ENCODE measurements at places on chromosomes 6 and 20.

- DNase-seq = no peak
Observed at GRCh38 chr6:167127785-167128531, 5.1 kb downstream of the CCR6 start.

DNA sequence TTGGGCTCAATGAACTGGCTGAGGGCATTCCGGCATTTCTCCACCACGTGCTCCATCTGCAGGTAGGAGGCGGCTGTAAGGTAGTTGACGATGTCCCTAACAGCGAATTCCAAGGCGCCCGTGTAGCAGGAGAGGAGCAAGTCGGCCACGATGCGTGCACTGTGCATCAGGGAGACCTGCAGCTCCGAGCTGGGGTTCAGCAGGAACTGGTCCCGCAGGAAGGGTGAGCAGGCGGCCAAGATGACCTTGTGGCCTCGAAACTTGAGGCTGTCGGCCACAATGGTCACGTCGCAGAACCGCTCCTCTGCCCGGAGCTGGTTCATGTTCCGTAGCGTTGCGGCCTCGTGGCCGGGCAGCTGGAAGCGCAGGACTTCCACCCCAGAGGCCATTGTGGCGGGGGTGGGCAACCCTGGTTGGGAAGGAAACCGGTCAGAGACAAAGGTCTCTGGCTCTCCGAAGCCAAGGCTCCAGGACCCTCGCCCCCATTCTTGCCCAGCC, 920 bp downstream of the ZBTB12 start:
- DNase-seq = no peak

DNA sequence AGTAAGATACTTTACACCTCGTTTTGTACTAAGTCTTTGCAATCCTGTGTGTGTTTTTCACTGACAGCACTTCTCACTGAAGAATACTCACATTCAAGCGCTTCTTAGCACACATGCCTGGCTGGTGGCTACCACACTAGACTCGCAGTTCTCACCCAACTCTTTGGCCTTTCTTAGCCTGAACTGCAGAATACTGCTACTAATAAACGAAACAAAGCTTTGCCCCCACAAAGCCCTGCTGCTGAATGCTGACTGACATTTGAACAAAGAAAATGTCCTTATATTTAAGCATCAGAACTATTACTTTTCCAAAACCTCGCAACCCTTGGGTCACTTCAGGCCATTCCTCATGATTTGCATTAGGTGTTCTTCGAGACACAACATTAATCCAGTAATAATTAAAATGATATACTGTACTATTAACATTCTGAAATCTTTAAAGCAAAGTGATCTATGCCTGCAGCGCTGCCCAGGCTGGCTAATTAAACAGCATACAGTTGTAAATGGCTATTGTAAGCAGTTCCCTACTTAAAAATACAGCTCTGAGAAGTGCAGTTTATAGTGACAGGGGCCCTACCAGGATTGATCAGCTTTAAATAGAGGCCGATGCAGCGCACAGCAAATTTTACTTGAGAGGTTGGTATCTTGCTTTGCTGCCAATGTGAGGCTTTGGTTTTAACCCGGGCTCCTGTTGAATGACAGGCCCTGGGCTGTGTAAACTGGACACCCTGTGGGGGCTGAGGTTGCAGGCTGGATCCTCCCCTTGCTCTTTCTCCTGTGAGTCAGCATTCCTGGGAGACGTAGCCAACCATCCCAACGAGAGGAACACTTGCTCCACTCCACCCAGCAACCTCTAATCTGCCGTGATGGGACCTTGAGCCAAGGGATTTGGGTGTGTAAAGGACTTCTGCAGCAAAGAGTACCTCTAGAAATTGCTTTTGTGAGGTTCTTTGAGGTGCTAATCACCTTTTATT, 899.0 kb downstream of the TFAP2A start:
- peak; percentile 97 for DNase-seq

DNA sequence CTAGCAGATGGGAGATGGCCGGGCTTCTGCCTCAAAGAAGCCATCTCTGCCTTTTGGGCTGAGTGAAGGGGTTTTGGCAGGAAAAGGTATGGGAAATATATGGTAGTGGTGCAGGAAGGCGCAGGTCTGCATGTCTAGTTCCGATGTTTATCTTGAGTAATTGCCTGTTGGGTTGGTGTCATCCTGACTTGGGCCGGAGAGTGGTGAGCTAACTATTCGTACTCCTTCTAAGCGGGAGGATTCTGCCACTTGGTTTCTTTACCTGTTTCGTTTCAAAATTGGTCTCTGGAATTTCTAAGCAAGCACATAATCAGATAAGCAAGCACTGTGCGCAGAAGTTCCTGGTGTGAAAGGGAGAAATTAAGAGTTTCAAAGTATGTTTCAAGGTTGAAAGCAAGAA, 229.6 kb downstream of the SAMD5 start:
- no peak for DNase-seq

GRCh38 chr6:3229566-3230178, 2.2 kb upstream of the TUBB2B start:
- DNase-seq = no peak

GRCh38 chr6:152571089-152571488, 66.1 kb downstream of the SYNE1 start:
- DNase-seq = no peak

GRCh38 chr6:138563650-138564049, 64.4 kb upstream of the NHSL1 start:
- DNase-seq = peak; percentile 51

DNA sequence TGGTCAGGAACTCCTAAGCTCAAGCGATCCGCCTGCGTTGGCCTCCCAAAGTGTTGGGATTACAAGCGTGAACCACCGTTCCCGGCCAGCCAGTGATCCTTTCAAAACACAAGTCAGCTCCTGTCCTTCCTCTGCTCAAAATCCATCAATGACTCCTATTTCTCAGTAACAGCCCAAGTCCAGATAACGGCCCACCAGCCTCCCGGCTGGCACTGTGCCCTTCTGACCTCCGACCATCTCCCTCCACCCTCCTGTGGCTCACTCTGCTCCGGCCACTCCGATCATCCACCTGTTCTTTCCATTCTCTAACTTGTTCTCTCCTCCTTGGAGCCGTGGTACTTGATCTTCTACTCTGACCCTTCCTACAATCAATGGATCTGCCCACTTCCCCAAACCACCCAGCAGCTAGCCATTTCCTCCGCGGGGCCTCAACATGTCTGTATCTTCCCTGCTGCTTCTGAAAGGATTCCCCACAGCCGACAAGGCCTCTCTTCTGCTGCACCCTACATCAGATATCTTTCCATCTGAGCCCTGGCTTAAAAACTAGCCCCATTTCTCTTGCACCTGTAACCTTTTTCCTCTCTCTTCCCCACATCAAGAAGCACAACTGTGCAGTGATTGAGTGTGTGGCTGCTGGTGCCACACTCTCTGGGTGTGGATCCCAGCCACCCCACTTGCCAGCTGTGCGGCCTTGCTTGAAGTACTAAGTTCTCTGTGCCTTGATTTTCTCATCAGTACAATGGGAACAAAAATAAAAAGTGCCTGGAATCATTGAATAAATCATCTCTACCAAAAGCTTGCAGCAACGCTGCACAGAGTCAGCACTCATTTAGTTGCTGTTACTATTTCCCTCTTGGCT, 6.1 kb upstream of the ZMYND8 start:
- no peak for DNase-seq

- DNase-seq = no peak
Observed at GRCh38 chr20:3471397-3472021, 691 bp downstream of the ATRN start.

GRCh38 chr6:70551566-70551965, 15.2 kb upstream of the SDHAF4 start:
- no peak for DNase-seq

DNA sequence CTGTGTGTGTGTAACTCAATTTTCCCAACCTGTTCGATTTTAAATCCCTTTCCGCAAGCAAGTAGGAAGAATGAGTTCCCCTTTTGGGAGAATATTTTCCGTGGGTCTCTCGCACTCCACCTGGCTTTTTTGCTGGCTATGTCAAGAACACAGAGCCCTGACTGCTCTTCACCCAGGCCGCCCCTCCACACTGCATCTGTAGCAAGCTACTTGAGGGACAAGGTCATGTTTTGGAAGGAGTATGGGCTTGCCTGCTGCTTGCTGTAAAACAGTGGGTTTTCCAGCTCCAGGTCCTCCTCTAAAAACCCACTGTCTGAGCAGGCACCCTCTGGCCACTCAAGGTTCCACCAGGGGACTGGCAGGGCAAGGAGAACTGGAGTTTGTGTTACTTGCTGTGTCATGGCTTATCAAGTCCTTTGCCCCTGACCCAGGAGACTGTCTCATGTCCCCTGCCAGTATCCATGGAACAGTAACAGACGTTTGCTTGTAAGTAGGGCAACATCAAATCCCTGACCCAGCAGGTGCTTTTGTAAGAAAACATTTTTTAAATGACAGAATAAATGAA, 35.5 kb upstream of the SYNJ2 start:
- no peak for DNase-seq

DNA sequence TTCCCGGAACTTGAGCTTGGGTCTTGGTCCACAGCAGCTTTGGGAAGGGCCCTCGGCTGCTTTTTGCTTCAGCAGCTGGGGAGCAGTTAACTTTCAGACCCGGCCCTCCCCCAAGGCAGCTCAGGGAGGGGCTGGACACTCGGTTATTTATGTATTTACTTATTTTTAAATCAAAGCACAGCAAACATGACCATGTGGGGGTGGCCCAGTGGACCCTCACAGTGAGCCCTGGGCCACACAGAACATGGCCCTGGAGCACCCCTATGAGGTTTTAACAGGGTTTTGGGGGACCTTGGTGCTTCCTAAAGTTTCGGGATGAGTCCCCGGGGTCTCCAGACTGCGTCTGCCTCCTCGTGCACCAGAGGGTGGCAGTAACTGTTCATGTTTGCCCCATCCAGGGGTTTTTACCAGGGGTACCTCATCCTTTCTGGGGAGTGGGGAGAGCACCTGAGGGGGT, 26.6 kb upstream of the NPBWR2 start:
- no peak for DNase-seq

DNA sequence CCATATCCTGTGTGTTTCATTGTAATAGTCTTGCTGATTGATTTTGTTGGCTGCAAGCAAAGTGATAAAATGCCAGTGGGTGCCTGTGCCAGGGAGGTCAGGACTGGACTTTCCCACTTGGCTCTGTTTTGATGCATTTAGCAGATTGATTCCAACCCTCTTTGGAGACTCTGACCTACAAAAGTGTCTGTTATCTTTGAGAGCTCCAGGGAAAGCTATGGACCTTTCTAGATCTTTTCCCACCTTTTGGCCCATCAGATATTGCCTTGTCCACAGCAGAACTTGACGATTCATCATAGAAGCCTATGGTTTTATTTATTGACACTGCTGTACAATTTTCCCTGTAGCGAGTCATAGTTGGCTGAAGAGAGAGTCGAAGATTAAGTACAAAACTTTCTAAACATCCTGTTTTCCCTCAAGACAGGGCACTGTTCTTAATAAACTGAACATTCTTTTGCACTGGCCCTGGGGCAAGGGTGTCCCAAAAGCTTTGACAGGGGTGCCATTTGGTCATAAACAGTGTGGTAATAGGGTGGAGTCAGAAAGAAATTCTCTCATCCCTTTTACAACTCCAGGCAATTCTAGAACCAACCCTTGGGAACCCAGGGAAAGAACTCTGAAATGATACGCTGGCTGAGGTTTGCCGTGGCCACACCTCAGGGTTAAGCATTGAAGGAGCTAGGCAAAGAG, 53.7 kb downstream of the E2F3 start:
- peak; percentile 92 for DNase-seq
